ENCODE measurements at places on chromosomes 3 and 15.

- DNase-seq, result peak; percentile 65
Measured at GRCh38 chr3:141105828-141106628, 54.9 kb downstream of the SPSB4 start.

DNA sequence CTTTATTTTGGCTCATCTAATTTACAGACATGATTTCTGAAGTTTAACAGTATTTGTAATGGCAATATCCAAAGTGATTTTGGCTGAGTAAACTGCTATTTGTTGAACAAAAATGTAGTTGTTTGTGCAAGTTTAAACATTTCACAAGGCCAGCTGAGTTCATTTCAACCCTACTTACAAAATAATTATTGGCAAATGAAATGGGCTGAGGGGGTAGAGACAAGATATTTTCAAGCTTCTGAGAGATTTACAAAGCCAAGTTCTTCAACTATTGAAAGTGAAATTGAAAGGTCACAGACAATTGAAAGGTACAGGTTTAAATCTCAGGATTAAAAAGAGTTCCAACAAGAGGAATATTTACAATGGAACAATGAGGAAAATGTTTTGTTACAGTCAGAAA is 77.1 kb downstream of the DUT start:
- DNase-seq, result no peak

DNA sequence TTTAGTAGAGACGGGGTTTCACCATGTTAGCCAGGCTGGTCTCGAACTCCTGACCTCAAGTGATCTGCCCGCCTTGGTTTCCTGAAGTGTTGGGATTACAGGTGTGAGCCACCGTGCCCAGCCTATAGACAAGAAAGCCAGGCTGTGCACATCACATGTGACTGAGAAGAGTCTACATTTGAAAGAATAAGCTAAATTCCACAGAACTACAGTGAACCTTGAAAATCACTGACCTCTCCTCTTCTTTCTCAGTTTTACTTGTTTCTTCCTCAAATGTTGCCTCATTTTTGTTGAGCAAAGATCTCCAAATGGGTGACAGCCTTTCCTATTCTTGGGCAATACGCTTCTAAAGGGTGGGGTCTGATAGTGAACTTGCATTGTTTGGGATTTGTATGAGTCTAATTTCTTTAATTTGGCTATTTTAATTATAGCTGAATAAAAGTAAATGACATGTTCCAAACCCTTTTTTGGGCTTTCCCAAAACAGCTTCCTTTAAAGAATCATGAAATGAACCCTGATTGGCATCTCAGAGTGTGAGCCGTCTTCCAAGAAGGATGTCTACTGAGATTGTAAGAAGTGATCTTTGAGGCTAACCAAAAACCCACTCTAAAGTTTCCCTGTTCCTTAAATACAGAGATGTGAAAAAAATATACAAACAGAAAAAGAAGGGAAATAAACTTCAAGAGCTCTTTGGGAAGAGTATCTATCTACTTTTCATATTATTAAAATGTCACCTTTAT is 21.6 kb upstream of the SPTBN5 start:
- no peak for DNase-seq

DNA sequence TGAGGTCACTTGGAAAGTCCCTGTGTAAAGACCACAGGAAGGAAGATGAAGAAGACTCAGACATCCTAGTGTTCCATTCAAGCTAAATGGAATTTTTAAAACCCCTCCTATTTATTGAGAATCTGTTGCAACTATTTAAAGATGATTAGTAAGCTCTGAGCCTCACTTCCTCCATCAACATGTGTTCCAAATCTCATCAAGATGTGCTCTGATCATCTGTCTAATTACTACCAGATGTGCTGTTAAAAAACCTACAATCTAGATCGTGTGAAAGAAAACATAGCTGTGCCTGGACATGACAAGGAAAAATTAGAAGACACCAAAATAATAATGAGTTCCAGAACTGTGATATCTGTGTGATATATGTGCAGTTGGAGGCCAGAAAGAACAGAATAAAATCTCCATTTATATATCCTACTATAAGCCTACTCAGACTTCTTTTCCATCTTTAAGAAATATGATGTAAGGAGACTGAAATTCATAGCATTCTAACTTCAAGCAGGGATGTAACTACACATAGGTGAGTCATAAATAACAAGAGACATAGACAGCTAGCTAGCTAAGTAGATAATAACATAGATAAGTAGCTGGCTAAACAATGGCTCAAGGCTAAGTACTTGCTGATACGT is 7.8 kb downstream of the XPC start:
- DNase-seq, result peak; percentile 20

- DNase-seq, result no peak
Measured at GRCh38 chr3:134927599-134927998, 132.5 kb downstream of the EPHB1 start.

GRCh38 chr3:151835751-151836525 is 22.0 kb downstream of the AADAC start:
- peak; percentile 26 for DNase-seq

- DNase-seq, result peak; percentile 31
Measured at GRCh38 chr3:52742418-52743041, 28.2 kb downstream of the NEK4 start.

DNA sequence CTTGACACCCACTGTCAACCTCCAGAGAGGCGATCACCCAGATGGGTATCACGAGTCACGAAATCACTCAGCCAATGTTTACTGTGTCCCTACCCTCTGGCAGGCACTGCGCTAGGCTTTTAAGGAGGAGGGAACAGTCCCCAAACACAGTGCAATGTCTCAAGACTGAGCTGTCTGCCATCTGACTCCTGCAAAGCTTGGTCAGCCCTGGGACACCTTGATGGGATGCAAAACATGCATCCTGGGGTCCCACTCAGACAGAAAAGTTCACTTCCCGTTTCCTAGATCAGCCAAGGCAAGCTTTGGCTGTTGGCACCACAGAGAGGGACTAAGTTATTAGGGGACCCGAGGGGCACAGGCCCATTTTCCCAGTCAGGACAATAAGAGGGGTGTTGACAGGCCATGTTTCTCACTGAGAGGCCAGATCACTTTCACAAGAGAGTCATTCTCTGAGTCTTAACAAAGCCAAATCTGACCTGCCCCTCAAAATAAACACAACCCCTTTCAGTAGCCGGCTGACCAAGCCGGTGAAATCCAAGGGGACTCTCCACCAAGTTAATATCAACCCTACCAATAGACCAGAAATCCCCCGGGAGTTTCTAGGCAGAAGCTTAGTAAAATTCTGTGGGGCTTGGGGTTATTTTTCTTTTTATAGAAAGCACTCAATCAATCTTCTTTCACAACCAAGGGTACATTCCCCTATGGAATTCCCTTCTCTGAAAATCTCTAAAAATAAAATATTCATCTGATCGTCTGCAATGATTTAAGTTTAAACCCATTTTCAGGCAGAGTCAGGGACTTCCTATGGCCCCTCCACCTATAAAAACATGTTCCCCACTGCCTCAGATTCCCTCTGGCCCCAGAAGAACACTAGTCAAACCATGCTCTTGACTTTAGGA is 3.5 kb downstream of the RFTN1 start:
- no peak for DNase-seq

DNA sequence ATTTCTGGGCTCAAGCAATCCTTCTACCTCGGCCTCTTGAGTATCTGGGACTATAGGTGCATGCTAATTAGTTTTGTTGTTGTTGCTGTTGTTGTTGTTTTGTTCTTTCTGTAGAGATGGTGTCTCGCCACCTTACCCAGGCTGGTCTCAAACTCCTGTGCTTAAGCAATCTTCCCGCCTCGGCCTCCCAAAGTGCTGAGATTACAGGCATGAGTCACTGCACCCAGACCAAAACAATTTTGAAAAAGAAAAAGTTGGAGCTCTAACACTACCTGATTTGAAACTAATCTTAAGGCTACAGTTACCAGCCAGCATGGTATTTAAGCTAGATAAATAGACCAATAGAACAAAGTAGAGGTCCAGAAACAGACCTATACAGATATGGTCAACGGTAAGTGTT is 29.8 kb downstream of the KPNA1 start:
- DNase-seq, result no peak

- DNase-seq, result peak; percentile 59
Measured at GRCh38 chr3:185733980-185734724, 90.7 kb downstream of the IGF2BP2 start.

DNA sequence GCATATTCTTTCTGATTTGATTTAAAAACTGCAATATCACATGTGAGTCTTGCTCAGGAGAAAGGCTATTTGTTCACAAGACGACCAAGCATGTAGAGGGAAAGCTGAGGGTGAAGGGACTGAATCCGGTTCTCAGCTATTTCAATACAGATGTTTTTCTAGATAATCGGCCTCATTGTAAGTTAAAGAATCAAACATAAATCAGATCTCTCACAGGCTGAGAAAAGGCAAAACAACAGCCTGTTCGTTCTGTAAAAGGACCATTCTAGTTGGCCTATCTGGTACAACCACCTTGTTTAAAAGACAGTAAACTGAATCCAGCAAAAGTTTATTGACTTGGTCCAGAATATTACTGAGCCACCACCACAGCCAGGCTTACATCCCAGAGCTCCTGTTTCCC is 1045.7 kb upstream of the CFAP20DC start:
- no peak for DNase-seq

DNA sequence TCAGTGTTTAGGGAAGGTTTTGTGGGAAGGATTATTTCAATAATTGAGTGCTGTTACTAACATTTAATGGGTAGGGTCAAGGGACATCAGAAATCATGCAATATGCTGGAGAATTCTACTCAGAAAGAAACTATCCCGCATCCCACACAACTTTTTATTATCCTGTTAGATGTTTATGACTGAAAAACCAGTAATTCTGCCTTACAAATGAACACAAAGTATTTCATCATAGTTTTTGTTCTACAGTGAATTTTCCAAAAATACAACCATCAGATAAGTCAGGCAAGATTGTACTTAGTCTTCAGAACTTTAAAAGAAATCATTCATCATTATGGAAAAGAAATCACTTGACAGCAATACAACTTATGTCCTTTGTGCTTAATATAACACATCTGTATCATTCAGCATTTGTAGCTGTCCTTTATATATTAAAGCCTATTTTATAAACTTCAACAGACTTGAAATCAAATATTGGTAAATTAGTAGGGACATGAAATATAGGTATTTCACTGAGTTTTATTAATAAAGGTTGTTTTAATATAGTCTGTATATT is 61.9 kb downstream of the TRPM7 start:
- DNase-seq, result no peak

- DNase-seq, result peak; percentile 10
Measured at GRCh38 chr3:179149406-179149867, 1.3 kb downstream of the PIK3CA start.

DNA sequence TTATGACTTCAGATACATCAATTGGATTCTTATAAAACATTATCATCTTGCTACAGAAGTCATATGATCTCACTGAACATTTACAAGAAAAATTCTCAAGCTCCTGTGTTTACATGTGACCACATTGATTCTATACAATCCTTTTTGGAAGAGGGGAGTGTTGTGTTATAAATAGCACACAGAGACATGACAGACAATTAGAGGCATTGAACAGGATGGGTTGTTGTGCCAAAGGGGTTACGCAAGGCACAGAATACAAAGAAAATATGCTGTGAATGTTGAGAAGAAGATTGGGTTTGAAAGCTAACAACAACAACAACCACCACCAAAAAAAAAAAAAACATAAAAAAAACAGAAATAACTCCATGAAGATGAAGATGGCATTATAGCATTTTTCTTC is 32.5 kb upstream of the TBL1XR1 start:
- no peak for DNase-seq

- DNase-seq, result no peak
Measured at GRCh38 chr15:69793781-69794451, 303.8 kb downstream of the TLE3 start.

- DNase-seq, result no peak
Measured at GRCh38 chr3:65939801-65940246, 98.9 kb downstream of the MAGI1 start.

DNA sequence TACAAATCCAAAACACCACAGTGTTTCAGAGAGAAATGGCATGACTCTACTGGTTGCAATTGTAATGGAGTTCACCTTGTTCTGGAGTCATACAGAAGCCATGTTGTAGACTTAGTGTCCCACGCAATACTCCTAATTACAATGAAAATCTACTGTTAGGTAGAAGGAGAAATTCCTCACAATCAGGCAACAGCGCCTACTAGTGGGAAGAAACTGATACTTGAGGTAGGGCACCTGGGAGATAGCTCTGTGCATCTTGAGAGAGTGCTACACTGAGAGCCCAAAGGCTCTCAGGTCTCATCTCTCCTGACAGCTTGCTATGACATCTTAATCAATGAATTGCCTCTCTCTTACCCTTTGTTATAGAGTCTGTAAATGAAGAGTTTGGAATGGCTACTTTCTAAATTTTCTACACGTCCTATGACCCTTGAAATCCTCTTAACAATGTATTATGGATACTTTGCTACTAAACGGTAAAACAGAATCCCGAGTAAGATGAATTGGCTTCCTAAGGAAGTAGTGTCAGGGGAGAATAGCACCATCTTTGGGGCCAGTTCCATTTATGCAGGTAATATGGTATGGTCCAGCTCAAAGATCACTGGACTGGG is 422.7 kb upstream of the TPRG1 start:
- DNase-seq, result no peak

DNA sequence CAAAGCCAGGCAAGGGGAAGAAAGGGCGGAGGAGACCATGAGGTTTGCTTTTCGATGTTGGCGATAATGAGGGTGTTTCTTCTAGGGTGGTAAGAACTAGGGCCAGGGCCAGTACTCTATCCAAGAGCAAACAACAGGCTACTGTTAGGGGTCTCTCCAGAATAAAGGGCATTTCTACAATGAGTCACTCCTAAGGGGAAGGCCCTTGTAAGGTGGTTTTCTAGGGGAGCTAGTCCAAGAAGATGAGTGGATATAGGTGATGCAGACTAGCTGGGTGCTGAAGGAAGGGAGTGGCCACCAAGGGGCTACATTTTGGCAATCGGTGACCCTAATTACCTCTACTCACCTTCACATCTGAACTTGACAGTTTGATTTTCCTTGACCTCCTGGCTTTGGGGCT is 148.5 kb upstream of the HACD2 start:
- no peak for DNase-seq

- peak; percentile 39 for DNase-seq
Measured at GRCh38 chr3:14124223-14124614, 451 bp downstream of the CHCHD4 start.

GRCh38 chr15:64443747-64444621 is 16.4 kb upstream of the ZNF609 start:
- peak; percentile 46 for DNase-seq

- DNase-seq, result no peak
Measured at GRCh38 chr15:60528530-60528929, 49.6 kb upstream of the ICE2 start.

All from AG08396 (cell line).